ENCODE measurements at places on chromosomes 16 and 17.

DNA sequence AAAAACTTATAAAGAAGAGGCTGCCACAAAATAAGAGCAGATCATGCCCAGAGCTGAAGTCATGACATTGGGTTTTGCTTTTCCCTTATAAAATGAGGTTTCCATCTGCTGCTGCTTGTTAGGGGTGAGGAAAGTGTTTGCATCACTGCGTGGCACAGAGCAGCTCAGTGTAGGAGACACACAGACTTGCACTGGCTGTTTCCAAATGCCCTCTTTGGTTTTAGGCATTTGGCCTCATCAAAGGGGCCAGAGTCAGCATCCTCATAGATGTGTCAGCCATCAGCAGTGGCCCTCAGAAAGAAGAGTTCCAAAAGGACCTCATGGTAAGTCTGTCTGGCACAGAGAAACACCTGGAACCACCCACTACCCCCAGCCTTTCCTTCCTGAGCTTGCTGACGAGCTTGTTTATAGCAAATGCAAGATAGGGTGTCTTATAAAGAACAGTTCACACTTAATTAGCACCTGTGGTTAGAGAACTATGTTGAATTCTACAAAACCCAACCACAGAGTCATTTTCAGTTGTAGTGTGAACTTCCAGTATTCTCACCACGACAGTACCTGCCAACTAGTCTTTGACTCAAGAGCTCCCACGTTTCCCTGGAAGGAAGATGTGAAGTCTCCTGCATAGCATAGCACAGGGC, 17.0 kb downstream of the VWA3A start:
- no peak for DNase-seq

DNA sequence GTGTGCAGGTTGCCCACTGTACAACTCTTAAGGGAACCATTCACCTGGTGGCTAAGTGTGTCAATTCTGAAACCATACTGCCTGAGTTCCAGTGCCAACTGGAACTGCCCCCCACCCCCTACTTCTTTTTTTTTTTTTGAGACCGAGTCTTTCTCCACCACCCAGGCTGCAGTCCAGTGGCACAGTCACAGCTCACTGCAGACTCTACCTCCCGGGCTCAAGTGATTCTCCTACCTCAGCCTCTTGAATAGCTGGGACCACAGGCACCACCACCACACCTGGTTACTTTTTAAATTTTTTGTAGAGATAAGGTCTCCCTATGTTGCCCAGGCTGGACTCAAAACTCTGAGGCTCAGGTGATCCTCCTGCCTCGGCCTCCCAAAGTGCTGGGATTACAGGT, 40.4 kb upstream of the DHX8 start:
- no peak for DNase-seq

- no peak for DNase-seq
Observed at GRCh38 chr16:72470541-72470940, 298.6 kb upstream of the PMFBP1 start.

DNA sequence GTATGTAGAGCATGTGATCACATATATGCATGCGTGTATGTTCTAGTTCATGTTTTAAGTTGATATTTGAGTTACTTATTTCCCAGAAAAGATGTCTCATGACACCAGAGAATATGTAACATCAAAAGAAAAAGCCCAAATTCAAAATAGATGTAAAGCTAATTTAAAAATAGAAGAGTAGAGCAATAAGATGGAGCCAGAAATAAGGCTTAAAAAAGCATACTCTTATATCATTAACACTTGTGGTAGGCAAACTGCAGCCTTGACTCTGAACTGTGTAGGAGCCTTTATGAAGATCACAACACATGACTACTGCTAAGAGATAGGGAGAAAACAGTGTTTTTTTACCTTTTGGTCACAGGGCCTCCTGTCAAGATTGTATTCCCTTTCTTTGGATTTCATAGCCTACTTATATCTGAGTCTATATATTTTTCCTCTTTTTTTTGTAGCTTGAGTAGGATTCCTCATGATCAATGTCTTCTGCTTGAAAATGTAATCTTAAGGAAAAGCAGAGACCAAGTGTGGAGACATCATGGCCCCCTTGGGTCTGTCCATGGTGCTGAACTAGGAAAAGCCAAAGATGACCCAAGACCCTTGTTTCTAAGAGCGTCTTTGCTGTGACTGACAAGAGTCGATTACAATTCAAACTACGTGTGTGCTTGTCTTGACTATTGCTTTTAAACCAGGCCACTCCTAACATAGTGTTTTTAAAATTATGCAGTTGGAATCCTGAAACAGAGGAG, 390.4 kb downstream of the SHISA9 start:
- no peak for DNase-seq

DNA sequence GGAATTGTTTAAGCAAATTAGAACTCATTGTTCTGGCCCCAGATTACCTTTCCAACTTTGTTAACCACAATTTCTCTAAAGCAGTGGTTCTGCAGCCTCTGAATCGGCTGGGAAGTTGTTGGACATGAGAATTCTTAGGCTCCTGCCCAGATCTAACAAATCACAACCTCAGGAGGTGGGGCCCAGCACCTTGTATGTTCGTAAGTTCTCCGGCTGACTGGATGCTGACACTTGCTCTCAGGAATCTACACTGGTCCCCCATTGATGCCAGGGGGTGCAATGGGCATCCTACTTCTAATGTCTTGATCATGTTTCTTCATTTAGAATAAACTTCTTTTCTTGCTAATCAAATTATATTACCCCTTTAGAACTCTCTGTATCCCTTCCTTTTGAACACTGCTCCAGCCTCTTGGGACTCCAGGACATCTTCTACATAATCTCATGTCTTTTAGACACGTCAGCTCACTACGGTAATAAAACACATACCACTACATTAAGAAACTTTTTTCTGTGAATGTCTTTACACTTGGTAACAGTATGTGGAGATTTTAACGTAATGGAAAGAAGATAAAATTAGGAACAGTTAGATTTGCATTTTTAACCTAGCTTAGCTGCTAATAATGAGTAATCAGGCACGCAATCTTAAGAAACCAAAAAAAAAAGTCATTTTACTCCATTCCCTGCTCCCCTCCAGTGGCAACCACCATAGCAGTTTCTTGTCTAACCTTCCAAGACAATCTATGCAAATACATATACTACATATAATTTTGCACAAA, 143.2 kb downstream of the ITFG1 start:
- DNase-seq, result no peak

- DNase-seq, result no peak
Observed at GRCh38 chr17:77424585-77425344, 284.0 kb downstream of the SEC14L1 start.

DNA sequence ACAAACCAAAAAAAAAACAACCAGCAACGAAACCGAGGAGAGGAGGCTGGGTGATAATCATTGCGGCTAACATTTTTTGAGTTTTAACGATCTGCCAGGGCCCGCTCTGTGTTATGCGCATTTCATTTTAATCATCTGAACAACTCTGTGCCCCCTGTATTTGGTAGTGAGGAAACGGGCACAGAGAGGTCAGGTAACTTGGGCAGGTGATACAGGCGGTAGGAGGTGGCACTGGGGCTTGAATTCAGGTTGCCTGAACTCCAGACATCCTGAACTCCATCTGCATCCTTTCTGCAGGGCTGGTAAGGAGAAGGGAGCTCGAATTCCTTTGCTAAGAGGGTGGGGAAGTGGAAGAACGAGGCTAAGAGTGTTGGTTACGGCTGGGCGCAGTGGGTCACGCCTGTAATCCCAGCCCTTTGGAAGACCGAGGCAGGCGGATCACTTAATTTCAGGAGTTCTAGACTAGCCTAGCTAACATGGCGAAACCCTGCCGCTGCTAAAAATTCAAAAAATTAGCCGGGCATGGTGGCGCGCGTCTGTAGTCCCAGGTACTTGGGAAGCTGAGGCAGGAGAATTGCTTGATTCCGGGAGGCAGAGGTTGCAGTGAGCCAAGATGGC, 1.1 kb downstream of the CLUAP1 start:
- peak; percentile 11 for DNase-seq

DNA sequence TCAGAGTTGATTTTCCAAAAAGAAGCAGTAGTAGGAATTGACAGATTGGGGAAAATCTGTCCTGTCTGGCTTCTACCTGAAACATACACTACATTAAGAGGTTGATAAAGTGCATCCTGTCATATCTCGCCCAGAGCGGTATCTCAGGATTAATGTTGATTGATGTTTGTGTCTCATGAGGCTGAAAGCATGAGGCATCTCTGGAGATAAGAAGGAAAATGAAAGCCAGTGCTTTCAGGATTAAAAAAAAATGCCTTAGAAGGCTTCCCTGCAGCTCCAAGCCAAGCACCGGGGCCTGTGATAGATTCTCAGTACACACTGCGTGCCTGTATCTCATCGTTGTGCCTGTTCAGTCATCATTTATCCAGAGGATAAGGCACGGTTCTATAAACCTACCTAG, 26.4 kb upstream of the CD300E start:
- no peak for DNase-seq

- no peak for DNase-seq
Observed at GRCh38 chr17:44593156-44593555, 35.9 kb downstream of the FZD2 start.

GRCh38 chr16:67884684-67885083, at the start of gene NRN1L:
Gene NRN1L (plus strand): TSS chr16:67884885. CDS start chr16:67884904, 19 bp downstream.
- DNase-seq, result peak; percentile 34

DNA sequence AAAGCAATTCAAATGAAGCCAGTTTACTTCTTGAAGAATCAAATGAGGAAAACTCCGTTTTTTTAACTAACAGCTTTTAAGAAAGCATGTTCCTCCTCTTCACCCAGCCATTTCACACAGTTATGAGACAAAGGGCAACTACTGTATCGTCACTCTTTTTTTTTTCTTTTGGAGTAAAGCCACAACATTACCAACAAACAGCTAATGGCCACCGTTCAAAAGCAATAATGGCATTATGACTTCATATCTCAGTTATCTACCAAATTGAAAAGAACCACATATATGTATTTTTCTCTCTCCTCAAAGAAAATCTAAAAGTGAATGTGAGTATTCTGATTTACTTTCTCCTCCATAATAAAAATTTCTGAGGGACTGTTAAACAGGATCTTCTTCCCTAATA, 14.5 kb downstream of the GRB2 start:
- DNase-seq, result no peak

DNA sequence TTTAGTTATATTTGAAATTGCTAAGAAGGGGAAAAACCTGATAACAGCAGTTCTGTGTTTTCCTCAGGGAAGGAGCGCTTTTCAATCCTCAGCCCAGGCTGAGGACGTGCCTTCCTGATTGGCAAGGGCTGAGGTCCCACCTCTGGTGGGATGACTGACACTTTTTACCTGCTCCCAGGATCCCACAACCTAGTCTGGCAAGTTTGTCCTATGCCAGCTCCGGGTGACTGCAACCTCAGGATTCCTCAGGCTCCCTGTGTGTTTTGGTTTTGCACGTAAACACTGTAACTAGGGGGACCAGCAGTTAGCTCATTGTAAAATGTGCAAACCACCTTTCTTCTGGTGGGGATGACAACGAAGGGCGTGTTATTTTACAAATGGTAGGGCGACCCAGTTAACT, 7.5 kb downstream of the MARCHF10 start:
- DNase-seq, result no peak

GRCh38 chr16:3879887-3880564, 487 bp downstream of the CREBBP start:
- peak; percentile 53 for DNase-seq

GRCh38 chr16:19804538-19805323, 79.9 kb downstream of the GPRC5B start:
- DNase-seq, result peak; percentile 94

- no peak for DNase-seq
Observed at GRCh38 chr16:30349675-30350074, 5.4 kb downstream of the CD2BP2 start.

GRCh38 chr16:10652730-10653590, 41.8 kb downstream of the TEKT5 start:
- no peak for DNase-seq

- no peak for DNase-seq
Observed at GRCh38 chr17:42484304-42484703, 25.6 kb downstream of the ATP6V0A1 start.

GRCh38 chr17:46944931-46945330, 22.0 kb downstream of the GOSR2 start:
- no peak for DNase-seq

- no peak for DNase-seq
Observed at GRCh38 chr17:3885970-3886369, 6.9 kb downstream of the CAMKK1 start.

GRCh38 chr16:46853713-46854443, 22.9 kb upstream of the C16orf87 start:
- DNase-seq, result peak; percentile 39

GRCh38 chr17:70622368-70623260, 453.3 kb downstream of the KCNJ2 start:
- peak; percentile 34 for DNase-seq

DNA sequence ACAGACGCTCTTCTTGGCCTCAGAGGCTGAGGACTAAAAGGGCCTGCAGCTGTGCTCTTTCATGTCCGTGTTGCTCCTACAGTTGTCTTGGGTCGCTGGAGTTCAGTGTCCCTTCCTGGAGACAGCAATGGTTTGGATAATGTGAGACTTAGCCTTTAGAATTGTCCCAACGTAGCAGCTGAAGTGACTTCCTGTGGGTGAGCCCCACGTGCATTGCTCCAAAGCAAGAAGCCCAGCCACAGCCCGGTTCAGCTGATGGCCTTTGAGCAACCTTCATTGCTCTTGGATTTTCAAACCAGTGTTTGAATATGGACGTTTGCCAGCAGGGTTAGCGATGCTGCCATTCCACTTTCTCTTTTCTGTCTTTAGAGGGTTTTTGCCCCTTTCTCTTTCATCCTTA, 19.7 kb downstream of the TMEM11 start:
- DNase-seq, result no peak

DNA sequence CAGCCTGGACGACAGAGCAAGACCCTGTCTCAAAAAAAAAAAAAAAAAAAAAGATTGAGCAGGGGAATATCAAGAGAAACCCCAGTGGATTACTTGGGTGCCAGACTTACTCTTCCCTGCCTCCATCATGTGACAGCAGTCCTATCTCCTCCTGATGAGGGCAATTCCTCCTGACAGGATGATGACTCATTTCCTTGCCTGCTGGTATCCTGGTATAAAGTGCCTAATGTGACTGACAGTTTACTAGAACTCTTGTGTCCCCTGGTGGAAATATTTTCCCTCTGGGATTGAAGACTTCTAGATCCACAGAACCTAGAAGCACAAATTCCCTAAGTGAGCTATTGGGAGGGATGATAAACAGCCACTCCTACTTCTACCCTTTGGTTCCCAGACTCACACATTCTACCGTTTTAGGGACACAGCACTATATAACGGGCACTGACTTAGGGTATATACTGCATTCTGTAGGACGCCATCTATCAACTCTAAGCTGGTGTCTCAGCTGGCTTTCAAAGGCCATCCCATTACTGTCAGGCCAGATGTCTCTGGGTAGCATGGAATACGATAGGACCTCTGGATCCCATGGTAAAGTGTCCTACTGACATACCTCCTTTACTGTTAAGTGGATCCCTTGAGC, 114.6 kb upstream of the MED13 start:
- no peak for DNase-seq

- DNase-seq, result no peak
Observed at GRCh38 chr17:72115781-72116525, 4.9 kb upstream of the SOX9 start.

- no peak for DNase-seq
Observed at GRCh38 chr17:8160224-8160577, 2.5 kb downstream of the VAMP2 start.

DNA sequence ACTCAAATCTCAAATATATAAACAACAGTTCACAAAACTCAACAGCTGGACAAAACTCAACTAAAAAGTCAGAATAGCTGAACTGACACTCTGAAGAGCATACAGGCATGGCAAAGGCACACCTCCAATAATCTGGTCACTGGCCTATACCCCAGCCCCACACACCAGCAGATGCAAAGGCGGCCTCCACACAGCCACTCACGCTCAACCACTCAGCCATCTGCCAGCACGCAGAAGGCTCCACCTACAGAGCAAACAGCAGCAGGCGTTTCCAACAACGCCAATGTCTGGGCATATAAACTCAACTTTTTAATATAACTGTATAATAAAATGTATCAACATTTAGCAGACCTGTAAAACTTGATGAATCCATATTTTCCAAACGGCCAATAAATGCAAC, 17.2 kb downstream of the USP7 start:
- DNase-seq, result no peak
